ENCODE measurements at places on chromosomes 4 and X. TPM values are rescaled to one million over a fixed set of nuclear protein-coding genes. Genes with fewer than 3 reads are reported as not detected.

DNA sequence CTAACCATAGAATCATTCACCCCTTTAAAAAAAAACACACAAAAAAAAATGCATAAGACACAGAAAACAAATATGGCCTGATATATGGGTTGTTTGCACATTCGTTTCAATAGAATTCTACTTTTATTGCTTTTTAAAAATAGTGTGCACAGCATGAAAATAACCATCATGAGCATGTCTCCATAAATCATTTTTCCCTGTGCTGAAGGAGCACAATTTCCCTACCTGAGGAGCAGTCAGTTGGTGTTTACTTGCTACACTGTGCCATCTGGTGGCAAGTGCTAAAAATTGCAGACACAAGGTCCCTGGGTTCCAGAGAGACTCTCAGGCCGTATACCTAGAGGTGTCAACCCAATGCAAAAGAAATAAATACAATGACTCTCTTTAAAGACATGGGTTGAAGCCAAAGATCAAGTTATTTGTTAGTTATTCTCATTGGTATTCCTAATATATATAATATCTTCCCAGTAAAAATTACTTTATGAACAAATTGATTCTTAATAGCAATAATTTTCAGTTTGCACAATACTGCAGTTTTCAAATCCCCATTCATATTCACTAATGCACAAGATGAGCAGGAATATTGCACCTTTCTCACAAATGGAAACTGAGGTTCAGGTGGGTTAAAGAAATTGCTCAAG, 551.4 kb downstream of the IQCM start:
- DNase-seq = no peak

The TRAM1L1 gene
- 2.0 TPM for total RNA-seq

The EXOC1L gene
- not detected for total RNA-seq

The UGT2B10 gene
- not detected for total RNA-seq

DNA sequence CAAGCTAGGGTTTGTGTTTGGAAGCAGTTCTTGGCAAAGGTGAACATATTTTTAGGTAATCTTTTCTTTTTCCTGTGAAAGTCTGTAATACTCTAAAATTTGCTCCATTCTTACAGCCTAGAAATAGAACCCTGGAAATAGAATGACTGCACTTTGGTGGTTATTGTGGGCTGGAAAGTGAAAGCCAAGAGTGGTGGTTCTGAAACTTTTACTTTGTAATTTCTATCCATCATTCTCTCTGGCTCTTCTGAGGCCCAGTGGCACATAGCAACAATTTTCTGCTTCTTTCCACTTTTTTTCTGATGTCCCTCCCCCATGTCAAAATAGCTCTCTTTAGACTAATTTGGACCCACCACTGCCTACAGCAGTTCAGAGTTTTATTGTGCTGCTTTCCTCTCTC, 300.4 kb upstream of the RPS6KA3 start:
- no peak for DNase-seq

GRCh38 chr4:10944321-10944720, 259.8 kb upstream of the CLNK start:
- no peak for DNase-seq
